ENCODE measurements at places on chromosomes 4 and X.

- DNase-seq: no peak
Measured at GRCh38 chr4:62513306-62513705, 1313.2 kb downstream of the ADGRL3 start.

- peak; percentile 3 for DNase-seq
Measured at GRCh38 chr4:47531241-47531953, 46.3 kb downstream of the ATP10D start.

GRCh38 chr4:144685911-144686310 lies 40.0 kb downstream of the HHIP start:
- DNase-seq: no peak

GRCh38 chrX:100695991-100696390 lies 35.9 kb downstream of the SYTL4 start:
- no peak for DNase-seq

GRCh38 chr4:167885071-167885470 lies 207.3 kb upstream of the ANXA10 start:
- no peak for DNase-seq

DNA sequence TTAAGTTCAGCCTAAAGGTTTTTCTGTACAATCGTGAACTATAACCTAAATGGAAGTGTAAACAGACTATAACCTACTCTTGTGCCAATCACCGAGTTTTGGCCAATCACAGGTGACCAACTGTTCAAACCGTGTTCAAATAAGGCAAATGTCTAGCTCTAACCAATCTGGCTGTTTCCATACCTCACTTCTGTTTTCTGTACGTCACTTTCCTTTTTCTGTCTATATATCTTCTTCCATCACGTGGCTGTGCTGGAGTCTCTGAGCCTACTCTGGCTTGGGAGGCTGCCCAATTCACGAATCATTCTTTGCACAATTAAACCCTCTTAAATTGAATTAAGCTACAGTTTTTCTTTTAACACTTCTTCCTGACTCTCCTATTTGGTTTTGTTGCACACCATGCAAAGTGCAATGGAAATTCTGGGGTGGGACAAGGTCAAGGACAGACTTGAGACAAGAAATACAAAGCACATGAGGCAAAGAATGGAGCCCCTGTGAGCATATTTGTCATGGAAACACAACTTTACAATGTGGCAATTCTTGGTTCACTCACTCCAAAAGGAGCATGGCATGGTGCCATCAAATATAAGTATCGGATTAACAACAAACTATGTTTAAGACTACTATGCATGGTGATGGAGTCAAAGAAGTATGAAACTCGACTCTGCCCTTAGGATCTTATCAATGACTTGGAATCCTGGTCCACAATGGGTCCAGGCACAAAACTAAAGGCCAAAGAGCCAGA lies 115.7 kb upstream of the FAM9B start:
- DNase-seq: no peak

- no peak for DNase-seq
Measured at GRCh38 chr4:42225286-42225685, 72.8 kb upstream of the BEND4 start.

DNA sequence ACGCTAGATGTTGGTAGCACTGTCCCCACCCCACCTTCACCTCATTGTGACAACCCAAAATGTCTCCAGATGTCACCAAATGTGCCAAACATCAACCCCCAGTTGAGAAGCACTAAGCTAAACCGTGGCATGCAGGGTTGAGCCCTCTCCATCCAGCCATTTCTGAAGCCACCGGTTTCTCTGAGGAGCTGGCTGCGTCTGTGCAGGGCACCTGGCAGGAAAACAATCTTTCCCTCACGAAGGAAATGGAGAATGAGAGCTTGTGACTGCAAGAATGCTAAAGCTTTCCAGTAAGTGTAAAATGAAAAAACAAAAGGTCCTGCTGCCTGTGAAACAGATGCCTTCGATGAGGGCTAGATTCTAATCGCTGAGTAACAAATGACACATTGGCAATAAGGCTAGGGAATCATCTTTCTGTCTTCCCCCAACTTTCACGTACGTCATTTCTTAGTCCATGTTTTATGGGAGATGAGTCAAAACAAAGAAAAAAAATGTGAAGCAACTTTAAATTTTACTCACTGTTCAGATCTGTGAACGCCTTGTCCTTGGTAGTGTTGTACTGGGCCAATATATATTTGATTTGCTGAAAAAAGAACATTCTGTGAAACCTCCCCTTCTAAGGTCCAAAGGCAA lies 59.9 kb downstream of the PROM1 start:
- no peak for DNase-seq

GRCh38 chr4:153081693-153082092 lies 122.5 kb upstream of the TRIM2 start:
- no peak for DNase-seq

DNA sequence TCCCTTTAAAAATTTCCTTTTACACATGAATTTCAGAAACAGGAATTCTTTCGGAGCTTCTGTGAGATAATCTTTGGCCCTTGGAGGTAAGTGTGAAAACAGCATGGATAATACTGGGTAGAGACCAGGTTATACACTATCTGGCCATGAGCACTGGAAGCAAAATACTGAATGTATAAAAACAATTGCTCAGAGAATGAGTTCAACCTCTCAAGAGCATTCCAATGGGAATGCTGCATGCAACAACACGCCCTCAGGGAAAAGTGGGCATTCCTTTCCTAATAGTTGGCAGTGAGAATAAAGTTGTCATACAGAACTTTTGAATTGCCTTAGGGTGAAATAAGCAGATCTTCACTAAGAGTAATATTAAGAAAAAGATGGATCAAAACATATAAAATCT lies 574.8 kb upstream of the DIPK2B start:
- no peak for DNase-seq

- DNase-seq: peak; percentile 58
Measured at GRCh38 chrX:1468250-1468772, 15.6 kb upstream of the ASMTL start.

DNA sequence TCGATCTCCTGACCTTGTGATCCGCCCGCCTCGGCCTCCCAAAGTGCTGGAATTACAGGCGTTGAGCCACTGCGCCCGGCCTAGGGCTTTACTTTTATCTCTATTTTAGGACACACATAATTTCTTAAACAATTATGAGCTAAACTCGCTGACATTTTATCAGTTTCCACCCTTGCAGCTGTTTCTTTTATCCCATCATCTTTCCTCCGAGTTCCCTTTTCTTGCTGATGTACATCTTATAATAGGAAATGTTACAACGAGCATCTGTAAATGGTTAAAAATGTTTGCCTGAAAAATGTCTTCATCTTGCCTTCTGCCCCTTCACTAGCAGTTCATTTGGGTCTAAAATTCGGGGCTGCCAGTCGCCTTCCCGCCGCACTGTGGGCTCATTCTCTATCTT lies 41.2 kb downstream of the ZFYVE28 start:
- no peak for DNase-seq

DNA sequence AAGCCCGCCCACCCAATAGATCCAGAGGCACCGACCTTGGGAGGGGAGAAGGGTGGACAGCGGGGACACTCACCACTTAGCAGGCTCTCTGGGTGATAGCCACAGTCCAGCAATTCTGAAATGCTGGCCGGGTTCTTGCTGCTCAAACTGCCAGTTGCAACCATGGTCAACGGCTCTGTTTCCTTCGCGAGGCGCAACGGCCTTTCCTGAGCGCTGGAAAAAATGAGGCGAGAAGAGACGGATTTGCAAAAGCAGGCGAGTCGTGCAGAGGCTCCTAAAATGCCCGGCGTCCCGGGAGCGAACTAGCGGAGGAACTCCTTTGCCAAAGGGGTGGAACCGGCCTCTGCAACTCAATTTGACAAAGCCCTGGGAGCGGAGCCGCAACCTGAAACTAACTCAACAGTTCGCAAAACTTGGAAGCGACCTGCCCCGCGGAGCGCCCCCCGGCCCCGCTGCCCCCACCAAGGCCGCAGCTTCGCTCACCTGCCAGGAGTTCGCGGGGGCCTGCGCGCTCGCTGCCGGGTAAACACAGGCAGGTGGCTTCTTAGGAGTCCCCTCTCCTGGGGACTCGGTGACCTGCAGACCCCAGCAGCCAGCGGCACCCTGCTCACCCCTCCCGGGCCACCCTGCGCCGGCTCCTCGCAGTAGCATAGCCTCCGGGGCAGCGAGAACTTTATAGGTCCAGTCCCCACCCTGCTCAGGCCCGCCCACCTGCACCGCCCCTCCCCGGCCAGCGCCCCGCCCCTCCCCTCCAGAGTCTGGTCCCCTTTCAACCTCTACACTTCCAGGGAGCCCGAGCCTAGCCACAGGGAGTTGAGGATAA lies at the start of gene DDIT4L:
TSS of gene DDIT4L (minus strand) at position 649 of the 823 bp plus-strand sequence. CDS start at position 164, 485 bp downstream.
- DNase-seq: no peak

DNA sequence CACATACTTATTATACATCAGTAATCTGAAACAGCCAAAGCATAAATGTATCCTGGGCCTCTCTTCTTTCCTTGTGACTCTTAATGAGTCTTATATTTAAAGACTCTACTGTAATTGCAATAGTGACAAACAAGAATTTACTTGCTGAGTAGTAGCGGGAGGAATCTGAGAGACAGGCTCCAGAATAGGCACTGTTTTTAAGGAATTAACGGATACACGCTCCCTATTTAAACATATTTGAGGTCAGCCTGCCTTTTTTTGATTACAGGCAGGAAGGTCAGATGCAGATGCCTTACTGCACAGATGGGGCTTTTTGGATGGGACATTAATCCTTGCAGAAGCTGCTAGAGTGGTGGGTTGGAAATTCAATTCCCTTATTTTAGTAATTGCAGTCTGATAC lies 196.3 kb upstream of the ANXA3 start:
- DNase-seq: no peak

GRCh38 chr4:31100536-31100935 lies 380.4 kb downstream of the PCDH7 start:
- DNase-seq: no peak

DNA sequence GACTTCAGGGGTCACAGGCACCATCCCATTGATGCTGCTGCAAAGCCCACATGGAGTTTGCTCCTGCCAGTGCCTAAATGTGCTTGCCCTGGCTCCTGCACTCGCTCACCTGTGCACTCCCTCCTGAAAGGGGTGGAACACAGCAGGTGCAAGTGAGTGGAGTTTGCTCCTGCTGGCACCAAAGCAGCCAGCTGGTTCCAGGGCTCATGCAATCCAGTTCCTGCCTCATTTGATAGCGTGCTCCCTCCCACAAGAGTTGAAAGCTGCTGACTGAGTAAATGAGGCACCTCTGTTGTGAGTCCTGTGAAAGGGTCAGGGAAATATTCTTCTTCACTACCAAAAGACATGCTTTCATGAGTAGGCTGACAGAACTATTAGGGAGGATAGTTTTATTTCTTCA lies 30.5 kb downstream of the CXCL8 start:
- DNase-seq: no peak

GRCh38 chr4:153494562-153494961 lies 28.4 kb downstream of the TMEM131L start:
- no peak for DNase-seq

DNA sequence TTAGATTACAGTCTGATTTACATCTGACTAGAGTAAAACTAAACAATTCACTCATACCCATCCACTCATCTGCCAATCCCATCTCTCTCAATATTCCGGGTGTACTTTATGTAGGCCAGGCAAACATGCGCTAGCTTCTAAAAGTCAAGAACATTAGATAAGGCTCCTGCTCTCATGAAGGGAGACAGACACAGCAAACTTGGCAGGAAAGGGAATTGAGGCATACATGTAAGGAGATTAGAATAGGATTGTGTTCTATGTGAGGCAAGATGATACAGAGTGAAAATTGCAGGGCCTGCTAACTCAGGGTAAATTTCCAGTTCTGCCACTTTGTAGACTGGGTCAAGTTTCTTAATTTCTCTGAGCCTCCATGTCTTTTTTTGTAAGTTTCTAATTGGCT lies 135.8 kb downstream of the CDS1 start:
- no peak for DNase-seq

DNA sequence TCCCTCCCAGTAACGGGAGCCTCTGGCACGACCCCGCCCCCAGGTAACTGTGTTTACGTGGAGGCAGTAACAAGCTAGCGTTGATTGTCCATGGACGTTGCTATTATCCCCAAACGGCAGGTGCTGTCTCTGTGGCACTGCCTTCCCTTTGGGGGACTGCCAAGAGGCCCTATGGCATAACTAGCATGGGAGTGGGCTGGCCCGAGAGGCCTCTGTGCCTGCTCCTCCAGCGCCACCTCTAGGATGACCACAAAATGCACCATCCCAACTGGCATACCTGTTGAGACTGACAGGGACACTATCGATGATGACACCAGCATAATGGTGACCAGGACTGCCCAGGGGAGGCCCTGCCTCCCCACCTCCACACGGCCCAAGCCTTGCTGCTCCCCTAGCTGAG lies 1.5 kb downstream of the SRPK3 start:
- DNase-seq: no peak

- no peak for DNase-seq
Measured at GRCh38 chr4:12319765-12320164, 891.1 kb upstream of the HS3ST1 start.

Data from stimulated activated CD8-positive, alpha-beta memory T cell treated with anti-CD3 and anti-CD28 coated beads, Interleukin-7, amount 100 ng/mL, for 1 hour (primary cell).